ENCODE measurements at places on chromosomes 5 and 9. TPM values are rescaled to one million over a fixed set of nuclear protein-coding genes. Genes with fewer than 3 reads are reported as not detected.

- no peak for DNase-seq
Observed at GRCh38 chr5:143923634-143924266, 111.8 kb downstream of the HMHB1 start.

- no peak for DNase-seq
Observed at GRCh38 chr5:111892949-111893348, 136.0 kb upstream of the NREP start.

GRCh38 chr9:85268131-85268530, 473.6 kb downstream of the AGTPBP1 start:
- no peak for DNase-seq

DNA sequence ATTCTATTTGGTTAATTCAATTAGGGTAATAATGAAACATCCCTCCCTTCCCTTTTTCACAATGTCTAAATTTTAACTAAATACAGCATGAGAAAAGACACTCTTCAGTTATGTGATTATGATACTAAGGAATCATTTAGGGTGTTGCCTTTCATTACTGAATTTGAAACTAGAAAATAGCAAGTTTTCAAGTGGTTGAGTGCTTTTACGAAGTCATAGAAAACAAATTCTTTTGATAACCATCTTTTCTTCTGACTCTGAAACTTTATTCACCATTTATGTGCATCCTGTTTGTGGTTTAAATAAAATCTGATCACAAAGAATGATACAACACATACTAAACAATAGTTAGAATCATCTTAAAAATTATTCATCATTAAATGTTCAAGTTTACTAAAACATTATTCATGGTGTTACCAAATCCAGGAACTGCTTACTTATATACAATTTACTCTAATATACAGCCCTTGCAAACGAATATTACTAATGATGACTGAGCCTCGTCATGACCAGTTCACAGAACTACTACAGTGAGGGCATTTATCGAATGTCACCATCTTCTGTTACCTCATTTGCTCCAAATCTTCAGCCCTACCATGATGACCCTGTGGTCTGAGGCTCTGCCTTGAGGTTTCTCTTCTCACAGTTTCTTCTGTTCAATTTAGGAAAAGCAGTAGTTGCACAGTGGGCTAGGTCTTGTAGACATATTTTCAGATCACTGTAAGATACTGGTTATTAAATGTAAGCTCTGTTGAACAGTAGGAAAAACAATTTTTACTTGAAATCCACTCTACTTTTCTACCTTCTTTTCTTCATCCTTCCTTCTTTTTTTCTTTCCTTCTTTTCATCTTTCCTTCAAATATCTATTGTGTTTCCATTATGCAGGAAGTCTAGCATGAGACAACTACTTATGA, 18.3 kb upstream of the IL9 start:
- peak; percentile 7 for DNase-seq

- DNase-seq = no peak
Observed at GRCh38 chr5:159933531-159934485, 17.5 kb downstream of the ADRA1B start.

The DNAJB5 gene
- 0.97 TPM for total RNA-seq

The INSL6 gene
- total RNA-seq = not detected

The OR13C4 gene
- total RNA-seq = not detected

The ZNF367 gene
- total RNA-seq = 5.1 TPM

Measured in CD4-positive, alpha-beta memory T cell (primary cell).